Astrocyte of the cerebellum (primary cell): ENCODE measurements at places on chromosomes 1 and 21.
A peak's percentile ranks its signal among the peaks of the same experiment; 100 is the strongest.

DNA sequence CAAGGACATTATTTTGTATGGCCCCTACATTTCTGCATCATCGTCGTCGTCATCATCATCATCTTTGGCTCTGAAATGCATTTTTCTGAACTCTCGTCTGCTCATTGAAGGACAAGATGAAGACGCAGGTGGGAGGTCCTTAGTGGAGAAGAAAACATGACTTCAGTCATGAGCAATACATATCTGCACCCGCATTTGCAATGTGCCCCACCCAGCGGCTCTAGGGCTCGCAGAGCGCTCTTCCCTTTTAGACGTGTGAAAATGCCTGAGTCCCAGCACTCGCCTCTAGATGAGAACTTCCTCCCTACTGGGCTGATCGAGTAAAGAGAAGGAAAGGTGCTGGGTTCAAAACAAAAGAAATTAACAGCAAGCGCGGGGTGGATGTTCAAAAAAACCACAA lies 10.1 kb downstream of the C1orf174 start:
- no peak for DNase-seq

GRCh38 chr1:200366577-200367253 lies 43.1 kb downstream of the ZNF281 start:
- no peak for DNase-seq

- peak; percentile 55 for DNase-seq
These were observed 253.1 kb upstream of the DUSP10 start for GRCh38 chr1:221994939-221995338.

DNA sequence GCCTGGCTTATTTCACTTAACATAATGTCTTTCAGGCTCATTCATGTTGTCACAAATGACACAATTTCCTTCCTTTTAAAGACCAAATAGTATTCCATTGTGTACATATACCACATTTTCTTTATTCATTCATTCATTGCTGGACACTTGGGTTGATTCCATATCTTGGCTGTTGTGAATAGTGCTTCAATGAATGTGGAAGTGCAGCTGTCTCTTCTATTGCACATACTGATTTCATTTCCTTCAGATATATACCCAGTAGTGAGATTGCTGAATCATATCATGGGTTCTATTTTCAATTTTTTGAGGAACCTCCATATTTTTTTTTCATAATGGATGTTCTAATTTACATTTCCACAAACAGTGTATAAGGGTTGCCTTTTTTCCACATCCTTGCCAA lies 38.6 kb upstream of the WLS start:
- DNase-seq = no peak

DNA sequence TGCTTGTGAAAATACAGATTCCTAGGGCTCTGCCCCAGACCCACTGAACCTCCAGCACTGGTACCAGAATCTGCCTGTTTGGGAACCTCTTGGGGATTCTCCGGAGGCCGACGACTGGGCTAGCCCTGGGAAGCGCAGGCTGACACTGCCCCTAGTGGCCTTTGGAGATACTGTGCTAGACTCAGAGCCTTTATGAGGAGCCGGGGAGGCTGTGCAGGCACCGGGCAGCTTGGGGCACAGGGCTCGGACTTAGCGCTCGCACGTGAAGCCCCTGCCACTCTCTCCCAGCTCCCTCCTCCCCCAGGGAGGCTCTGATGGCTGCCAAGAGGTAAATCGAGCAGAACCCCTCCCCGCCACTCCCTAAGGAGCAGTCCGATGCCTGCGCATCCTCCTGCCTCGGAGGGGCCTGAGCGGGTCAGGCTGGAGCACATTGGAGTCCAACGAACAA lies 144.6 kb upstream of the TNR start:
- peak; percentile 3 for DNase-seq

DNA sequence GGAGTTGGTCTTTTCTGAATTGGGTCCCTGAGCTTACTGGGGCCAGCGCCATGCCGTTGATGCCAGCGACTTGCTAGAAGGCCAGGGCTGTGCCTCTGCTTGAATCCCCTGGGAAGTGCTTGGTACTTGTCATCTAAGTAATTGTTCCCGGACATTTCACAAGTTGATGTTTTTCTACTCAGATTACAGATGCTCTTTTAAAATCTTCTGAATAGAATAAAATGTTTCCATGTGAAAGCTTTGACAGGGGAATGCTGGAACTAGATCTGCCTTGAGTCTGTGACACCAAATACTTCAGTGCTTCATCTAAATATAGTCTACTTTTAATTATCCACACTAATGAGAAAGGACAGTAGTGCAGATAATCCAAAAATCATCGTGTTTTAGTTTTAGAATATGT lies 38.3 kb downstream of the PTGFRN start:
- no peak for DNase-seq

GRCh38 chr1:113178106-113178505 lies 105.1 kb downstream of the LRIG2 start:
- DNase-seq = no peak

GRCh38 chr21:44337449-44337848 lies 1.7 kb downstream of the CFAP410 start:
- no peak for DNase-seq

GRCh38 chr1:46558141-46558963 lies 6.9 kb upstream of the KNCN start:
- no peak for DNase-seq

DNA sequence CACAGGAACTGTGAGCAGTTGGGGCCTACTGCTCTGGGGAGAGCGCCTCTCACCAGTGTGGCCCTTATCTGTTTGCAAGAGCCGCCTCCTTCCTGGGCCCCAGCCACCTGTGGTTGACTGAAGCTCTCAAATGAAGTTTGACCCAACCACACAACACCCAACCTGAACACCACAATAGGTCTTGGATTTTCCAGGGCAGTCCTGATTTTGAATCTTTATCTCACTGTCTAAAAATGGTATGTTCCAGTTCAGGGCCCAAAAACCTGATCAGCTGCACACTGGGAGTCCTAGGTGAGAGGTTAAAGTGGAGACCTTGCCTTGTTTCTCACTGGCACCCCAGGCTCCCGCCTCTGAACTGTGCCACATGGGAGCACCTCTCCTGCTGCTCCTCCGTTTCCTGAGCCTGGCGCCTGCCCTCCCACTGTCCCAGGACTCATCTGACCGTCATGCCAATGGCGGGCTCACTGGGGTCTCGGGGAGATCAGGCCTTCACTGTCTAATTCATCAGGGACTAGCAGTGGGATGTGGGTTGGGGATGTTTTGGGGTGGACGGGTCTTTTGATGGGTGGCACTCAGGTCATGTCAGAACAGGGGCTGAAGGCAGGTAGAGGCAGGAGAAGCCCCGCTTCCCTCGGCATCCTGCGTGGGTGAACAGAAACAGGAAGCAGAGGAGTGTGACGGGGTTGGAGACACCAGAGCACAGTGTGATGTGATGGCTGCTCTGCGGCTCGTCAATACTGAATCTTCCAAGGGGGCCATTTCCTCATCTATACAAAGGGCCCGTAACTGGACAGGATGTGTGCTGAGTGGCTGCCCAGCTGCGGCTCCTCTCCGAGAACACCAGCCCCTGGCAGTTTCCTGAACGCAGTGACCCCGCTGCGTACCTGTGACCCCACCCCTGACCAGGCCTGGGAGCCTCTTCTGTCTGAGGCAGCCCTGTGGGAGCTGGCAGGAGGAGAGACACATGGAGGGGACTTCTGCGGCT lies 59.6 kb upstream of the ITPKB start:
- no peak for DNase-seq

GRCh38 chr1:54528613-54529012 lies 19.4 kb upstream of the ACOT11 start:
- DNase-seq = no peak

GRCh38 chr1:15430787-15431570 lies 7.3 kb upstream of the CTRC start:
- DNase-seq = no peak

GRCh38 chr1:223718850-223719249 lies 6.5 kb downstream of the CAPN2 start:
- no peak for DNase-seq

GRCh38 chr1:165313903-165314302 lies 42.6 kb downstream of the LMX1A start:
- DNase-seq = no peak

GRCh38 chr1:239914751-239915231 lies 176.9 kb upstream of the FMN2 start:
- peak; percentile 39 for DNase-seq

DNA sequence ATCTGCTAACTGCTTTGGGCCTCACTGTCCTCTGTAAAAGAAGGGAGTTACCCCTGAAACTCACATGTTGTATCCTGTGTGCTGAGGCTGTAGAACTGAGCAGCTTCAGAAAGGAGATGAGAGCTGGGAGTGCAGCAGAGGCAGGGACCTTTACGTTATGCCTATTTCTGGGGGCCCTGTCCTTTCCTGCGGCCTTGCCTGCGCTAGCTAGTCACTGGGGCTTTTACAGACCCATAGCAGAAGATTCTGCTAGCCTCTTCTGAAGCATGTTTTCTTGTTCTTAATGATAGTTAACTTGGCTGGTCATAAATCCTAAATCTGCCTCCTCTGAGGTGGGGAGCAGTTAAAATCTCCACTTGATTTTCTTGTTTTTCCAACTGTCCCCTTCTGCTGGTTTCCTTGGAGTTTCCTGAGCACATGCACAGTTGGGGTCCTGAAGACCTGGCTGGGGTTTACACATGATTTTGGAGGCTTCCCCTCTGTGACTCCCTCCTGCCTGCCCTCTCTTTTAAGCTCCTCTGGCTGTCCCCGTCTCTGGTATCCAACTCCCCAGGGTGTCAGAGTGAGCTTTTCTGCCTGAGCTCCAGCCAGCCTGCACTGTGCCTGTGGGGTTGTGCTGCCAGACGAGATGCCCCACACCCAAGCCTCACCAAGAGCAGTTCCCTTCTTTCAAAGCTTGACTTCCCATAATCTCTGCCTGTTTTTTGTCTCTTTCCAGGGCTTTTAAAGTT lies 76.6 kb downstream of the NOS1AP start:
- DNase-seq = no peak

- DNase-seq = no peak
These were observed 4.7 kb downstream of the ZNF648 start for GRCh38 chr1:182056601-182057366.

DNA sequence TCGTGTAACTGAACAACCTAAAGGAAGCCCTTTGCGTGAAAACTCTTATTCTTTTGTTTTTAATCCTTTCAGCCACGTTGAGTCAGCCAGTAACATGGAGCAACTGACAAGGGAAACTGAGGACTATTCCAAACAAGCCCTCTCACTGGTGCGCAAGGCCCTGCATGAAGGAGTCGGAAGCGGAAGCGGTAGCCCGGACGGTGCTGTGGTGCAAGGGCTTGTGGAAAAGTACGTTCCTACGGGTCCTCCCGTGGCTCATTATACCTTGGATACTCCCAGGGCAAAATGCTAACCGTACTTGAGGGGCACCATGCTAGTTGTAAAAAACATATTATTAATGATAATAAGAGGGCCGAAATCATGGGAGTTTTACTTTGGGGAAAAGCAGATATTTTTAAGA lies 49.4 kb downstream of the LAMC2 start:
- no peak for DNase-seq

DNA sequence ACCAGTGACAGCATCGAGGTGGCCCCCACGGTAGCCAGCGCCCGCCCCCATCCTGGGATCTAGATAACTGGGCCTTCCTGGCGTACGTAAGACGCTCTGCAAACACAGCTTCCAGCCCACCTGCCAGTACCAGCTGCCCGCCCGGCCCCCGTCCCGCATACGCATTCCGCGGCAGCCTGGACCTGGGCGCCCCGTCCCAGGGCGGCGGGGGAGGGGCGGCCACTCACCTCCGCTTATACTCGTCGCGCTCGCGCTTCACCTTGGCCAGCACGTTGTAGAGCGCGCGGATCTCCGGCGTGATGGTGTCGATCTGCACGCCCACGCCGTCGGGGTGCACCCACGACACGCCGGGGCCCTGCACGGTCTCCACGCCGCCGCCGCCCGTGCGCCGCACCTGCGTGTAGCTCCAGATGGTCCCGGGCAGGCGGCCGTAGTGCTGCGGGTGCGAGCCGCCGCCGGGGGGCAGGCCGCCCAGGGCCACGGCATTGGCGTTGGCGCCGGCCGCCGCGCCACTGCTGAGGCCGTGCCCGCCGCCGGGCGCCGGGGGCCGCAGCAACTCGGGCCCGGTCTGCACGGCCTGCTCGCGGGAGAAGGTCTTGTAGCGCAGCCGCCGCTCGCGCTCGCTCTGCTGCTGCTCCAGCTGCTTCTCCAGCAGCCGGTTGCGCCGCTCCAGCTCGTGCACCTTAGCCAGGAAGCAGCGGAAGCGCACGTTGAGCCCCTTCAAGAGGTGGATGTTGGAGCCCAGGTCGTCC lies 859 bp downstream of the IFFO2 start:
- DNase-seq = no peak

DNA sequence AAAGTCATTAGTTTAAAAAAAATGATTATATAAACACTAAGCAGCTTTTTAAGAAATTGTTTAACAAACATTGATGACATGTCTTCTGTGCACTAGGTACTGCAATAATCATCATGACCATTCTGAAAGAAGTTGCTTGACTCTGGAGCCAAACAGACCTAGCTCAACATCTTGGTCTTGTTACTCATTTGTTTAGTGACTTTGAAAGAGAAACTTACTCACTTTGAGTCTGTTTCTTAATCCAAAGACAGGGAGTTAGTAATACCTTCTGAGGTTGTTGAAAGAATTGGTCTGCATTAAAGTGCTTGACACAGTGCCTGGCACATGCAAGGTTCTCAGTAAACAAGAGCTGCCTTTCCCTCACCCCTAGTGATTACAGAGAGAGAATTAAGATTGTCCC lies 84.4 kb downstream of the SGIP1 start:
- no peak for DNase-seq

GRCh38 chr1:4527819-4528218 lies 126.6 kb upstream of the AJAP1 start:
- no peak for DNase-seq

DNA sequence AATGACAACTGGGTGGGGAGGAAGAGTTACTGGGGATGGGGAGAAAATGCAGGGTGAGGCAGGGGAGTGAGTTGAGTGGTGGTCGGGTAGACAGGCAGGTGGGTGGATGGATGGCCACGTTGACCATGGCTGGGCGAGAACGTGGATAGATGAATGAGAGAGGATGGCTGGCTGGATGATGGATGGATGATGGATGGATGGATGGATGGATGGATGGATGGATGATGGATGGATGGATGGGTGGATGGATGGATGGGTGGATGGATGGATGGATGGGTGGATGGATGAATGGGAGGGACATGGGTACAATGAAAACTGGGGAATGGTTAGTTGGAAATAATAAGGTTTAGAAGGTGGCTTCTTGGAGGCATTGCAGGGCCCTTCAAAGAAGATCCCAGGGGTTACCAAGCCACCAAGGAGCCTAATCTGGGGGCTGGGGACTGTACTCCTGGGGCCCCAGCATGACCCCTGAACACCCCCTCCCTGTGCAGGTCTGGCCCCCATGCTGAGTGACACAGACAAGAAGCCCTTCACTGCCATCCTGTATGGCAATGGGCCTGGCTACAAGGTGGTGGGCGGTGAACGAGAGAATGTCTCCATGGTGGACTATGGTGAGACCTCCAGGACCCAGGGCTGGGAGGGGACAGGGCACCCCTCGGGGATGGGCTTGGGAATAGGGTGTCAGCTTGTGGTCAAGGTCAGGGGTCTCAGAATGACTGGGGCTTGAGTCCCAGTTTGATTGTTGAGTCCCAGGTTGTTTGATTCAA lies 67.0 kb downstream of the ALPL start:
- no peak for DNase-seq
